Fibroblast of skin of right quadriceps (primary cell): ENCODE measurements at places on chromosomes 11 and 22.

- no peak for DNase-seq
Measured at GRCh38 chr11:71566081-71566620, 788 bp downstream of the KRTAP5-10 start.

DNA sequence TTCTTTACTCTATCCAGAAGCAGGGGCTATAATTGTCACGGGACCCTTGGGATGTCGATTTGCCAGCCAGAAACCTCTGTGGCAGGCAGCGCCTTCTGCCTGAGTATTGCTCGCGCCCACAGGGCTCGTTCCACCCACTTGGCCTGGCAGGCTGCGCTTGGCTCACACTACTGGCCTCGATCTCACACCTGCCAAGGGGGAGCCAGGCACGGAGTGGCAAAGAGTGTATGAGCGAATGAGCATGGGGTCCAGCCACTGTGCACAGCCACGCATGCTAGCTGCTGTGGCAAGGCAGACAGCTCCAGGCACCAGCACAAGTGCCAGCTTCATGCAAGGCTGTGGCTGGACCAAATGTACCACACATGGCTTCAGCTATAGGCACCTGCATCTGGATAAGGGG, 599.8 kb downstream of the DLG2 start:
- DNase-seq, result no peak

GRCh38 chr11:87572881-87573280, 535.1 kb downstream of the TMEM135 start:
- no peak for DNase-seq

DNA sequence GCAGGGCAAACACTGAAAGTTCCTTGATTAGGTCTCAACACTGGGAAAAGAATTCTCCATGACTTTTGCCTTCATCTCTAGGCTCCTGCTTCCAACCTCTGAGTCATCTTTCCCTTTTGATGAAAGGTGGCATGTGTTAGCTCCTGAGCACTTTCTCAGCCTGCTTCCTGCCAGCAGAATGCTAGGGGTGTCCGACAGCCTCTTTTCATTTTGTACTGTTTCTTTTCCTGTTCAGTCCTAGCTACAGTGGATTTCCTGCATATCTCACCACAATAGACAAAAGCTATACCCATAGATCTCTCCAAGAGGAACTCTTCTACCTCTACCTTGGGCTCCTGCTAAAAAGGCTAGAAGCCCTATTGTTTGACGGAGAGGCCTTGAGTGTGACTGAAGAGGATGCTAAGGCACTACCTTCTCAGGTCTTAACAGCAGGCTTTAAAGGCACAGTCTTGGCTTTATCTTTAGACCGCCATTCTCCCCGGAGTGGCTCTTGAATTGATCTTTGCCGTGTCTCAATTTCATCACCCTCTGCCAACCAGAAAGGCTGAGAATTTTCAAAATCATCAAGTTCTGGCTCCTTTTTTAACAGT, 145.5 kb downstream of the RBFOX2 start:
- DNase-seq, result peak; percentile 60

- no peak for DNase-seq
Measured at GRCh38 chr22:24969560-24970301, 17.2 kb downstream of the KIAA1671 start.

DNA sequence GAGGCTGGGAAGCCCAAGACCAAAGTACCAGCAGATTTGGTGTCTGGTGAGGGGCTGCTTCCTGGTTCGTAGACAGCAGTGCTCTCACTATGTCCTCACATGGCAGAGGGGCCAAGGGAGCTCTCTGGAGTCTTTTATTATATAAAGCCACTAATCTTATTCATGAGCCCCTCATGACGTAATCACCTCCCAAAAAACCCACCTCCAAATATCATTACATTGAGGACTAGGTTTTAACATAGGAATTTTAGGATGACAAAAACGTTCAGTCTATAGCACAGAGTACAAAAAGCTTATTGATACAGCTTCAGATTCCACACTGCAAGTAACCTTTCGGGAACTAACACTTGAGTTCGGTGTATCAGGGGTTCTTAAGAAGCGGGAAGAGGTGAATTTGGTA, 4.1 kb upstream of the MS4A18 start:
- no peak for DNase-seq

- DNase-seq, result peak; percentile 40
Measured at GRCh38 chr11:92500453-92500852, 275.8 kb downstream of the FAT3 start.

DNA sequence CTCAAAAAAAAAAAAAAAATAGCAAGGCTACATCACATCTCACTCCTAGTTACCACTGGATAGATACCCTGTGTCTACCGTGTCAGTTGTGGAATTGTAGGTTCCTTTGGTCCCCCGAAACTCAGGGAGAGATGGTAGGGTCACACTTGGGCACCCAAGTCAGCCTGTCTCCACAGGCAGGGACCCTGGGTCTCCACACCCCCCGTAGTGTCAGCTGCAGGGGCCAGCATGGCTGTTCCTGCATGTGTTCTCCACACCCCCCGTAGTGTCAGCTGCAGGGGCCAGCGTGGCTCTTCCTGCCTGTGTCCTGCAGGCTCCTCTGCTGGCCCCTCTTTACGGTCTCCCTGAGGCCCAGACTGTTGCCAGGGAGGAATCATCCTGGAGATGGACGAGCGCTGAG, 282.1 kb downstream of the BRD1 start:
- no peak for DNase-seq

- DNase-seq, result no peak
Measured at GRCh38 chr11:48127521-48128183, 89.0 kb upstream of the OR4B1 start.

DNA sequence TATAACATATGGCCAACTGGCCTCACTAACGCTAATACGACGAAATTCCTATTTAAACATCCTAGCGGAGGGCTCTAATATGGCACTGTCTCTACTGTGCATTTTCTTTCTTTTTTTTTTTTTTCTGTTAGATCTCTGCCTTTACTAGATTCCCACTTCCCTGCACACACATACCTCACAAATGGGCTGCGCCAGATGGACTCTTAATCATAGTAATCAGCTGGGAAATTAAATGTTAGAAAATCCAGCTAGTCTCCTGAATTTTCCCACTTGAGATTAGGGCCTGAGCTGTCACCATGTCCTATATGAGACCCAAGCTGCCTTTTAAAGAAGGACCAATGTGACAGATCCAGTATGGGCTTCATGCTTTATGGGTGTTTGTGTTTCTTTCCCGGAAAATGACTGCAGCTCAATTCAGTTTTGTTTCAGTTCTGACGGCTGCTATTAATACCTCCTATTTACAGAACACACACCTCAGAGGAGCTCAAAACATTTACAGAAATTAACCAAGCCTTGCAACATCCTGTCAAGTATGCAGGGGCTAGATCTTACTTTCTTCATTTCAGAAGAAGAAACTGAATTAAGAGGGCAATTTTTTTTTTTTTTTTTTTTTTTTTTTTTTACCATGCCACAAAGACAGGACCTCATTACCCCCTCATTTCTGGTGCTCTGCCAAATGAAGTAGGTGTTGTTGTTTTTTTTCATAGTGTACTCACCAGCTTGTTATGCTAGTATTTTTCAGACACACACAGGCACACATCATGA, 49.8 kb upstream of the BLID start:
- peak; percentile 37 for DNase-seq

DNA sequence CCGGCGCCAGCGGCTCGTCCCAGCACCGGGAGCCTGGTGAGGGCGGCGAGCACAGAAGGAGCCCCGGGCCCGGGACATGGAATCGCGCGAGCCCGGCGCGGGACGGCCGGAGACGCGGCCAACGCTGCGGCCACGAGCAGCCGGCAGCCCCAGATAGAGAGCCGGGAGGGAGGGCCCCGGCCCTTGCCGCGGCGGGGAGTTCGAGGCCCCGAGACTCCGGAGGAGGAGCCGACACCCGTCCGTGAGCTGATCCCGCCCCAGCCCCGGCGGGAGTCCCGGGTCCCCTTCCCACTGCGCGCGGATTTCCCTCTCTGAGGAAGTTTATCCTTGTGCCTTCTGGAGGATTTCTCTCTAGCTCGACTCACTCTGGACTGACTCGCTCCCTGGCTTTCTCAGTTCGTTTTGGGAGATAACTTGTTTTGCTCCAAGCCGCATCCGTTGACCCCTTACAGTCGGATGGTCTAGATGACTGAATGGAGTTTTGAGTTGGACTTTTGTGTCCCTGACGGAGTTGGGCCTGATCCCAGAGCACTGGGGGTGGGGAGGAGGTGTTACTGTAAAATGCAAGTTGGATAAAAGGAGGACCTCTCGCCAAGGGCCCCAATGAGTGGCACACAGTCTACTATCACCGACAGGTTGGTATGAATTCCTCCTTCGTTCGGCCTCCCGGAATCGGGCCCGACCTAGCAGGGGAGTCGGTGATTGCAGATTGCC, 585 bp downstream of the ARHGEF12 start:
- DNase-seq, result no peak

DNA sequence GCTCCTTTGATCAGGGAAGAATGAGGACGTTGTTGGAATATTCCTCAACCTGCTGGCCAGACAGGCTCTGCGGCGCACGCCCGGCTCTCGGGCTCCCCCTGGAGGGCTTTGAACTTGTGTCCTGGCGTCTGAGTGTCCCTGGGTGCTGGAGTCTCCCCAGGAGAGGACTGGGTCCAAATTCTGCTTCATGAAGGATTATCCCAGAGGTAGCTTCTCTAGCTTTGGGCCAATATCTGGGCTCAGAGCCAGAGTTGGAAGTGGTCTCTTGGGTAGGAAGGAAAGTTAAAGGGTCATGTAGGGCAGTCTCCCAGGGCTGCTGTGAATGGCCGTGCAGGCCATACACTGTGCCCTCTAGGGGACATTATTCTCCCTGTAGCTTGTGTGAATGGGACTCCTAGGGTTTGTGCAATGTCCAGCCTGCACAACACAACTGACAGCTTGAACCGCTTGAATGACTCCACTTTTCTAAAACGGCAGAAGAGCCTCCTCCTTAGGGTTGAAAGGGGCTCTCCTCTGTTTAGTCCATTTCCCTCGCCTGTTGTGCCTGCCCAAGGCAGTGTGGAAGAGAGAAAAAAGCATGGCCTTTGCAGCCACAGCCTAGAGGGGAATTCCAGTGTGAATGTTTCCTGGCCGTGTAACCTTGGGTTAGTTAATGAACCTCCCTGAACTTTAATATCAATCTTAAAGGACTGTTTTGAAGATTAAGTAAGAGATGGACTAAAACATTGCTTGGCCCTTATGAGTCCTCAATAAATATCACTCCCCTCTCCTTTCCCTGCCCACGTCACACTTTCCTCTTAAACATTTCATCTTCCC, 111.2 kb upstream of the THY1 start:
- peak; percentile 49 for DNase-seq

DNA sequence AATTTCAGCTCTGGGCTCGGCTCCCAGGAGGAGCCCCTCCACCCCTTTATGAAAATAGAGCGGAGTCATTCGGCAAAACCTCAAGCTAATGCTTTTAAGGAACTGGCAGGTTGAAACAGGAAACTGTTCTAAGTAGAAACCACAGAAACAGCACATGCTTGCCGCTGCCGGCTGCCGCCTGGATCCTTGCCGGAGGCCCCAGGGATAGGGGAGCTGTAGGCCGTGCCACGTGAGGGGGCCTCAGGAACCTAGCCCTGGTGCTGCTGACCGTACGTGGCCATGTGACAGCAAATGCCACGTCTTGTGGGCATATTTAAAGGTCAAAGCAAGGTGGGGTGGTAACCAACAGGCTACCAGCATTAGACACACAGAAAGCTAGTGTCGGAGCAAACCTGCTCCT, 77.9 kb upstream of the TIMP3 start:
- peak; percentile 94 for DNase-seq

GRCh38 chr11:128707681-128708080, 13.8 kb downstream of the FLI1 start:
- DNase-seq, result peak; percentile 82

DNA sequence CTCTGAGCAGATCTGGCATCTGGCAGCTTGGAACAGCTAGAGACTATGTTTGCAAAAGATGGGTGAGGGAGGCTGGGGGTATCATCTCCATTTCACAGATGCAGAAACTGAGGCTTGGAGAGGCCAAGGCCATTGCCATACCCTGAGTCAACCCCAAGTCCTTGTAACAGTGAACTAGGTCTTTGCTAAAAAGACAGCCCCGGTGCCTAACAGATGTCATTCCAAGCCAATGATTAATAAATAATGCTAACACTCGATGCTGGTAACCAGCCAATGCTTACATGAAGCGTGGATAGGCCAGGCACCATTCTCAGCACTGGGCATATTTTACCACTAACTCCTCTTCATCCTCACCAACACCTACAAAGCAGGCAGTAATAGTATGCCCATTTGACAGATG, 164.0 kb downstream of the MN1 start:
- peak; percentile 55 for DNase-seq

GRCh38 chr22:23574877-23575276, 5.2 kb downstream of the IGLL1 start:
- no peak for DNase-seq

- DNase-seq, result peak; percentile 27
Measured at GRCh38 chr22:23522623-23523251, 57.4 kb downstream of the IGLL1 start.

DNA sequence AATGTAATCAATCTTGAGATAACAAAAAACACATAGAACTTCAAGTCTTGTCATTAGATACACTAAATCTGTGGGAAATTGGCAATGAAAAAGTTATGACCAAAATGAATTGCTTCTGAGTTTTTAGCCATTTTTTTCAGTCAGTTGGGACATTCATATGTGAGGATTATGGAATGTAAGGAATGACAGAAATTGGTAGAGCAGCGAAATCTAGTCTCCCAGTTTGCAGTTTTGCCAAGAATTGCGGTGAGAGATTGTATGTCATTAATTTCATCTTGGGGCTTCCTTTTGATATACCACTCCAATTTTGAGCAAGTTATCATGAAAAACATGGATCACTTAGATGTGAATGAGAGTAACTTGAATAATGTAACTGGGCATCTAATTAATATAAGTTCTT, 49.9 kb downstream of the SIK2 start:
- DNase-seq, result peak; percentile 51

GRCh38 chr11:119496469-119496868, 73.5 kb upstream of the THY1 start:
- DNase-seq, result peak; percentile 78

- no peak for DNase-seq
Measured at GRCh38 chr11:75813622-75814039, 1.4 kb upstream of the UVRAG start.

- no peak for DNase-seq
Measured at GRCh38 chr22:26624803-26625202, 3.0 kb downstream of the CRYBA4 start.

- DNase-seq, result no peak
Measured at GRCh38 chr11:36092314-36093030, 148.6 kb downstream of the LDLRAD3 start.

- no peak for DNase-seq
Measured at GRCh38 chr11:34860518-34860917, 55.7 kb downstream of the APIP start.

DNA sequence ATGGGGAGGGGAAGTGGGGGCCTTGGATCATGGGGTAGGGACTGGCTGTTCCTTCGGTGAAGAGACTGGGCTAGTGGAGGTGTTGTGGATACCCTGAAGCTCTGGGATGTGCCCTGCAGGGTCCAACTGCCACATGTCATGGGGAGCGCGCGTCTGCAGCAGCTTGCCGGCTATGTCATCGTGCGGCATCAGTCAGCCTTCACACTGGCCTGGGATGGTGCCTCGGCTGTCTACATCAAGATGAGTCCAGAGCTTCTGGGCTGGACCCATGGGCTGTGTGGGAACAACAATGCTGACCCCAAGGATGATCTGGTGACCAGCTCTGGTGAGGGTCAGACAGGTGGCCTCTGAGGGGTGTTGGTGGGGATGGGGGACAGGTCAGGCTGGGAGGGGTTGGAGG, 9.9 kb downstream of the OTOG start:
- DNase-seq, result no peak
